Forelimb muscle (tissue), 1 donor: ENCODE measurements at places on chromosomes 6 and 20.
A peak's percentile ranks its signal among the peaks of the same experiment; 100 is the strongest.

- DNase-seq, result no peak
These were observed 43.1 kb downstream of the ERMARD start for GRCh38 chr6:169794317-169795055.

DNA sequence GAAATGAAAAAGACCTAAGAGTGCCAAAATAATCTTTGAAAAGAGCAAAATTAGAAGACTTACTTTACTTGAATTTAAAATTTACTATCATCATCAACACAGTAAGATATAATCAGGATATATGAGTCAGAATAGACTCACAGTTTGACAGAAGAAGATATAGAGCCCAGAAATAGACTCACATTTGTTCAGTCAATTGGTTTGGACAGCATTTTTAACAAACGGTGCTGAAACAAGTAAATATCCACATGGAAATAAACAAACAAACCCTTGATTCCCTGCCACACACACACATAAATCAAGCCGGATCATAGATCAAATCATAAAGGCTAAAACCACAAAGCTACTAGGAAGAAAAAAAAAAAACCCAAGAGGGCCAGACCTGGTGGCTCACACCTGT lies 291.1 kb downstream of the ADGRG6 start:
- DNase-seq, result no peak

DNA sequence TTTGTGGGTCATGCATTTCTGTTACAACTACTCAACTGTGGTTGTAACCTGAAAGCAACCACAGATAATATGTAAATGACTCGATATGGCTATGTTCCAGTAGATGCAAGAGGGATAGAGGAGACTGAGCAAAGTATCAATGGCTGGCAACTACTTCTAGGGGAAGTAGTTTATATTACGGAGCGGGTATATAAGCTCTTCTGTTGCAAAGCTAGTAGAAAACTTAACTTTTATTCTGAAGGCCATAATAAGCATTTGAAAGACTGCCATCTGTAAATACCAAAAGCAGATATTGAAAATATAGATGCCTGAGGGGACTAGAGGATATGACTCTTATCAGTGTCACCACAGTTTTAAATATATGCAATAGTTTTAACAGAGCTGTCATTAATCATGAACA lies 655.3 kb downstream of the PHF3 start:
- DNase-seq, result no peak

DNA sequence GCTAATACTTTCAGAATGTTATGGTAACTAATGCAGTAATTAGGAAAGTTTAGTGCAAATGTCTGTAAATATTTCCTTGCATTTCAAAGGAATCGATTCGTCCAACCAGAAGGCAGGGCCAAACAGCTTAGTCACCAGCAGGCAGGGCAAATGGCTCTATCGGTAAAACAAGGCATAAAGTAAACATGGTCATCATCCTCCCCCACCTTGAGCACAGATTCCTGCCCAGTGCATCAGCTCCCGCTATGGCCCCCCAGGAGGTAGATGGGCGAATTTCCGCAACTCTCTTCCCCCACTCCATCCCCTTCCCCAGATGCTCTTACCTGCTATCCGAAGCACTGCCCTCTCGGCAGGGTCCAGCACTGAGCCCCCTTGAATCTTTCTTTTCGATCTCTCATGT lies 103.8 kb upstream of the BEND6 start:
- DNase-seq, result no peak

DNA sequence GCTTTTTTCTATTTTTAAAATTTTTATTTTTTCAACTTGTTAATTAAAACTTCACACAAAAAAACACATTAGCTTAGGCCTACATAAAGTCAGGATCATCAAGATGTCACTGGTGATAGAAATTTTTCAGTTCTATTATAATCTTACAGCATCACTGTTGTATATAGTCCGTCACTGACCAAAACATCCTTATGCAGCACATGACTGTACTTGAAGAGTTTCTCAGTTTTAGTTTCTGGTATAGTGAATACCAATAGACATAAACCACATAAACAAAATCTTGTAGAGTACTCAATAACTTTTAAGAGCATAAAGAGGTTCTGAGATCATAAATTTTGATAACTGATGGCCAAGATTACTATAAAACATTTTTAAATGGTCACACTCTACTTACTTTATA lies 71.8 kb downstream of the ASCC3 start:
- no peak for DNase-seq

GRCh38 chr20:61809006-61809770 lies 256.5 kb downstream of the TAF4 start:
- no peak for DNase-seq

DNA sequence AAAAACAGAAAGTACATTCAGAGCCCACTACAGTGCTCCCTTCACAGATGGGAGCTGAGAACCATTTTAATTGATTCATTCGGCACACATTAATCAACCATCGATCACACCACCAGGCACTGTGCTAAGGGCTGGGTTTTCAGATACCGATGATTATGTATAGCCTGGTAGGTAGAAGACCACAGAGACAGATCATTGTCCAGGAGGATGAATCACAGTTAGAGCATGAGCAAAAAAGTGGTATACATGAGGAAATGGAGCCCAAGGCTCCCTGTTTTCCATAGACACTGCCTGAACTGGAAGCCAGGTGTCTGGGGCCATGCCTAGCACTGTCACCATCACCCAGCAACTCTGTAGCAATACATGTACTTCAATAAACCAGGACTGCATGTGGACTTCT lies 9.0 kb upstream of the PRDM1 start:
- no peak for DNase-seq

GRCh38 chr6:148166339-148166968 lies 176.2 kb upstream of the SASH1 start:
- DNase-seq, result peak; percentile 39
